Tracheal epithelial cell (primary cell): ENCODE measurements at places on chromosomes 7 and 10. TPM values are rescaled to one million over a fixed set of nuclear protein-coding genes. Genes with fewer than 3 reads are reported as not detected.

SEMA3D gene
- total RNA-seq: 0.64 TPM in 1 of 2 replicates, not detected in the other

RARRES2 gene
- total RNA-seq: 0.21 and 9.2 TPM in 2 replicates

CAMK2G gene
- 18.3 and 23.2 TPM in 2 replicates for total RNA-seq

MKX gene
- total RNA-seq: 0.43 and 0.72 TPM in 2 replicates

GRM8 gene
- not detected in 2 replicates for total RNA-seq

EMX2 gene
- total RNA-seq: 0.48 TPM in 1 of 2 replicates, not detected in the other

GJC3 gene
- total RNA-seq: 0.24 and 0.64 TPM in 2 replicates

CALHM2 gene
- total RNA-seq: 0.43 and 0.72 TPM in 2 replicates

HMX2 gene
- total RNA-seq: not detected in 2 replicates

PPP1R3C gene
- 6.0 and 16.9 TPM in 2 replicates for total RNA-seq

PRKAR2B gene
- total RNA-seq: under 0.01 and 0.24 TPM in 2 replicates

VOPP1 gene
- 81.0 and 81.6 TPM in 2 replicates for total RNA-seq

PIK3CG gene
- total RNA-seq: under 0.01 TPM in 1 of 2 replicates, not detected in the other

KLLN gene
- total RNA-seq: 0.24 and 0.64 TPM in 2 replicates
